Inflammatory macrophage treated with lipopolysaccharide for 1 hour (primary cell): ENCODE measurements at places on chromosomes 3 and 15.
A peak's percentile ranks its signal among the peaks of the same experiment; 100 is the strongest.

DNA sequence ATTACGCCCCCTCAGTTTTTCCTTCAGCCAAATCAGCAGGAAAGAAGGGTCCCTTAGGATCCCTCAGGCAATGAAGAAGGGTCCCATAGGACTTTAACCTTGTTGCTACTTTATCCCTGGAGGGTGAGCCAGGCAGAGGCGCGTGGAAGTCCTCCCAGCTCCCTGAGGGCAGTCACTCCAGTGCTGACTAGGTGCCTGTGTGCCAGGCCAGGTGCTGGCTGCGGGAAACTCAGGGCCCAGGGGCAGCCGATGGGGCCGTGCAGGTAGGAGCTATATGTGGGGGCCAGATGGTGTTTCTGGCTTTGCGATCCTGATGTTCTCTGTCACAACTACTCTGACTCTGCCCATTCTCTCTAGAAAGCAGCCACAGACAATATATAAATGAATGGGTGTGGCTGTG, 42.8 kb upstream of the IQSEC1 start:
- DNase-seq, result no peak

DNA sequence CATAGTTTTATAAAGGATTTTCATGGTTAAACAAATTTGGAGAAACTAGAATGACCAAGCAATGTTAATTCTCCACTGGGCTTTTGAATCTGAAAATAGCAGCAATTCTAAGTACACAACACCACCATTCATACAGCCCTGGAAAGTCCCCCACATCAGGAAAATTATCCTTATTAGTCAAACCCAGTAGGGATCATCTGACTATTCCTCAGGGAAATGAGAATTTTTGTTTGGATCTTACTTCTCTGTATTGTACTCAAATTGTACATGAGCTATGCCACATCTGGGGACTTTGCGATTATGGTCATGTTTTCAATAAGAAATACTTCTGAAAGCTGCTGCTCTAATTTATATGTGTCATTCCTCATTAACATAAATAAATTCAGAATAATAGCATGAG, 46.0 kb downstream of the RARB start:
- DNase-seq, result no peak

GRCh38 chr3:134594331-134594741, 56.5 kb downstream of the KY start:
- peak; percentile 39 for DNase-seq

DNA sequence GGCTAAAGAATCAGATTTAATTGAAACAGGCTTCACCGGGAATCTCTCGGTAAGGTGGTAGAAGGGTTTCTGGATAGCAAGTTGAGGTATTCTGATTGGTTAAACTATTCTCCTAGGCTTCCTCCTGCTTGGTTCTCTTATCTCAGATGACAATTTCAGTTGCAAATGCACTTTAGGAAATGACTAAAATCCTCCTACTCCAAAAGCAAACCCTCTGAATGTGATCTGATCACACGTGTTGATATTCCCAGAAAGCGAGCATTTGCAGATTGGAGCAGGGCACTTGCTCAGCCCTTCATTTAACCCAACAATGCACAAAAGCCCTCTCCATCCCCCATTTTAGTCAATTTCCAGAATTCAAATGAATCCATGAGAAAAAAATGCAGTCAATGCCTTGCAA, 55.6 kb upstream of the ICE2 start:
- DNase-seq, result no peak

DNA sequence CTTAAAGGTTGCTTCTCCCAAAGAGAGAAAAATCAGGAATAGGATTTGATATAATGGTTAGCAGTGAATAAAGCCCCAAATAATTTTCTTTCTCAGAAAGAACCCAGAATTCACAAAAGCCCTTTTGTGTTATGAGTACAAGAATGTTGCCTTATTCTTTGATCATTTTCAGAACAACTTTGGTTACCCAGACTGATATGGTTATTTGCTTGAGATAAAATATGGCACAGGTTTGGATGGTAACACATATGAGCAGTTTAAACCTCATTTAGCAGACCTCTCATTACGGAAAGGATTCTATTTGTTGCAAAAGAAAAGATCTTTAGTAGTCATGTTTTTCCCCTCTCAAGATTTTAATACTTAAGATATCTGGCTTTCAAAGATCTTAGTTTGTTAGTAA, 104.8 kb upstream of the MEX3B start:
- no peak for DNase-seq

DNA sequence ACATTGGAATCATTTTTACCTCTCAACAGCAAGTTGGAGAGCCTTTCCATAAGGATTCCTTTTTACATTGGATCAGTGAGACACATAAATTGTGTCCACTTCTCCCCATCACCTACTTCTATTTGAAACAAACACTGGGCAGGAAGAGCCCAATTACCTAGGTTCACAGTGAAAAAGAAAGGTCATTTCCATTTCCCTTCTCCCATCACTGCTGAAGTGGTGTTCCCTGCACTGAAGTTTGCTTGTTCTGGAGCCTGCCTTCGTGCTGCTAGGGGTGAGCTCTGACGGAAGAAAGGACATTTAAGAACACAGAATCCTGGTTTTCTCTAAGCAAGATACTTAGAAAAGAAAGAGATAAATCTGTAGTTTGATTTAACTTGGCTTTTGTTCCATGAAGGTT, 123.8 kb upstream of the ZBTB20 start:
- no peak for DNase-seq

DNA sequence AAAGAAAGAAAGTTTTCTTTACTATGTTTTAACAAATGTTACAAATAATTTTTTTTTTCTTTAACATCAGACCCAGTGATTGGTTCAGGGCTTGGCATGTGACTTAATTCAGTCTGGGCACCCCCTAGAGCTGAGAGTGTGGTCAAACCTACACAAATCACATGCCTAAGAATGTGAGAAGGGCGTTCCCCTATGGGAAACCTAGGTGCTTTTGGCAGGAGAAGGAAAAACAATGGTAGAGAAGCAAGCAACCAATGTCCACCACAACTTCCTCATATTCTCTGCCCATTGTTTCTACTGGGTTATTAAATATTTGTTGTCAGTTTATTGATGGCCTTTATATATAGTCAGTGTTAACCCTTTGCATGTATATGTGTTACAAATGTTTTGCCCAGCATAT, 21.4 kb upstream of the PIAS1 start:
- peak; percentile 64 for DNase-seq

DNA sequence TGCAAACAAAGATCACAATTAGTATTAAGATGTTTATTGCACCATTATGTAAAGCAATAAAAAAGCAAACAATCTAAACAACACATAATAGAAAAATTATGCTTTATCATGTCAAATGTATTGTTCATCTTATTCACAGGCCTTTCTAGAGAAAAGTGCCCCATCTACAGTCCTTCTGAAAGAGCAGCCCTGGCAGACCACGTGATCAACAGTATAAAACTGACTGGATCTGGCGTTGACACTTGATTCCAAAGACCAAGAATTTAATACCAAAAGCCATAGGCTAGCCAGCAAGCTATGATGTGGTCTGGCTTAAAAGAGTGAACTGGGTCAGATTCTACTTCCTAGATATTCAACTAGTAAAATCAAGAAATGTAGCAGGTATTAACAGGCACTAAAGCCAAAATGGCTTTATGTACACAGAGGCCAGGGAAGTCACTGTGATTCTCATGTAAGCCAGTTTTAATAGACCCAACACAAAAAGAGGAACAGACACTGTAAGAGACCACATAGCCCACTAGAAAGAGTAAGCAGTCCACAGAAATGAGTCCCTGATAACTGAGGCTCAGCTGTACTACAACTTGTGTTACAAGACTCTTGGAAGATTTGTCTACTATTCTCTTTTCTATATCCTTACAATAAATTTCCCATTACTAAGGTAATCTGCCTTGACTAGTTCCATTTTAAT, 32.5 kb downstream of the DMXL2 start:
- peak; percentile 52 for DNase-seq
